ENCODE measurements at places on chromosomes 4 and X.

DNA sequence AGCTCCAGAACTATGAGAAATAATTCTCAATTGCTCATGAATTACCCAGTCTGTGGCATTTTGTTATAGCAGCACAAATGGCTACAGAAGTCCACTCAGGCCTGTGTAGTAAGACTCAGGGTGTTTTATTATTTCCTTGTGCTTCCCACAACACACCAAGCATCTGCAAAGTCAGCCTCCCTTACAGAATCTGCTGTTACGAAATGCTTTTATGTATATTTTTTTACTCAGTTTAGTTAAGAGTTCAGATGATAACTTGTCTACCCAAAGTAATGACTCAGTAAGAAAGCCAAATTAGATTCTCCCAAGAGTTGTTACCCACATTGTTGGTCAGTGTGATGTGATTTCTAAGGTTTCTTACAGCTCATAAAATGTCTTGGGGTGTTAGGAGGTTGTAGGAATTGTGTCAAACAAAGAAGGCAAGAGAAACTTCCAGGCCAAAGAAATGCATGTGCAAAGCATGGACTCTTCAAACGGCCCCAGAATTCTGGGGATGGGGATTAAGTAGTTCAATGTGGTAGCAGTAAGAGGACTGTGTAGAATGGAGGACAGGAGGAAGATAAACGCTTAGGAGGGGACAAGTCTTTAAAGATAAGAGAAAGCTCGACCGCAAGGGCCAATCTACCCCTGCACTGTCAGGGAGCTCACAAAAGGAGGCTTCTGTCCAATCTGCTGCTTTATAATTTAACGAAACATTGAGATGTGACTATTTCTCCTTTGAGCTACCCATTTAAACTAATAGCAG, 35.4 kb upstream of the TMEM184C start:
- DNase-seq = no peak

- no peak for DNase-seq
Measured at GRCh38 chrX:136589966-136590365, 58.0 kb downstream of the VGLL1 start.

DNA sequence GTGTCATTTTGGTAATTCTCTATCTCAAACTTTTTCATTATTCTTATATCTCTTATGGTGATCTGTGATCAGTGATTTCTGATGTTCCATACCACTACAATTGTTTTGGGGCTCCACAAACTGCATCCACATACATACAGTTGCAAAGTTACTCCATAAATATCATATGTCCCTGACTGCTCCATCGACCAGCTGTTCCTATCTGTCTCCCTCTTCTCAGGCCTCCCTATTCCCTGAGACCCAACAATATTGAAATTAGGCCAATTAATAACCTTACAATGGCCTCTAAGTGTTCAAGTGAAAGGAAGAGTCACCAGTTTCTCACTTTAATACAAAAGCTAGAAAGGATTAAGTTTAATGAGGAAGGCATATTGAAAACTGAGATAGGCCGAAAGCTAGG, 108.7 kb downstream of the ANAPC10 start:
- no peak for DNase-seq

GRCh38 chr4:184978211-184978610, 40.1 kb upstream of the HELT start:
- no peak for DNase-seq

DNA sequence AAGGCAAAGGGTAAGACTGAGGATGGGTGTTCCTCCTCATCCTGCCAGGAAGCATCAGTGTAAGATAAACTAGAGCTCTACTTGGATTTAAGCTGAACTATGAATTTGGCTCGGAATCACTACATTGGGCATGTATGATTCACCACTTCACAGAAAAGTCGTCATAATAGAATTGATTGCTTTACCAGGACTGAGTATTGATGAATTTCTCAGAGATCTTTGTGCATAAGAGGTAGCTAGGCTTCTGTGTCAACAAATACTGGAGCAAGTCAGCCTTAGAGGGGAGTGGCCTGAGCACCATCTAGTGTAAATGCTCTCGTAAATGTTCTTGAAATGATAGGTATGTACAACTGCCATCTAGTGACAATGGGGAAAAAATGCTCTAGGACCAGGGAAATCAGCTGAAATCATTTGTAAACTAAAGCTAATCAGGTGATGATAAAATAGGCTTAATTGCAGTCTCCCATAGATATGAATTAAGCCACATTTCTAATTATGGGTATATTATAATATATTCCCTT, 309.5 kb upstream of the FMR1 start:
- DNase-seq = no peak
